Central memory CD8-positive, alpha-beta T cell (primary cell): ENCODE measurements at places on chromosomes 6 and 20.

DNA sequence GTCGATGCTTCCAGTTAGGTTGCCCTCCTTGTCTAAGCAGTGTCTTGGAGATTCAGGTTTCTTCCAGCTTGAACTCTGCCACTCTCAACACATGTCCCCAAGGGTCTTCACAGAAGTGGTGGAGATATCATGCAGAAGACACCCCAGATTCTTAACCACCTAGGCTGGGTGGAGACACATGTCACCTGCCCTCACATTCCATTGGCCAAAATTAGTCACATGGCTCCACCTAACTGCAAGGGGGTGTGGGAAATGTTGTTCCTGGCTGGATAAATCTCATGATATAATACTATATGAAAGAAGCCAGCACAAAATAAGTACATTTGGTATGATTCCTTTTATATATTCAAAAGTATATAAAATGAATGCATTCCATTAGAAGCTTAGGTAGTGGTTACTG is 52.9 kb upstream of the SNRPB2 start:
- DNase-seq, result no peak

DNA sequence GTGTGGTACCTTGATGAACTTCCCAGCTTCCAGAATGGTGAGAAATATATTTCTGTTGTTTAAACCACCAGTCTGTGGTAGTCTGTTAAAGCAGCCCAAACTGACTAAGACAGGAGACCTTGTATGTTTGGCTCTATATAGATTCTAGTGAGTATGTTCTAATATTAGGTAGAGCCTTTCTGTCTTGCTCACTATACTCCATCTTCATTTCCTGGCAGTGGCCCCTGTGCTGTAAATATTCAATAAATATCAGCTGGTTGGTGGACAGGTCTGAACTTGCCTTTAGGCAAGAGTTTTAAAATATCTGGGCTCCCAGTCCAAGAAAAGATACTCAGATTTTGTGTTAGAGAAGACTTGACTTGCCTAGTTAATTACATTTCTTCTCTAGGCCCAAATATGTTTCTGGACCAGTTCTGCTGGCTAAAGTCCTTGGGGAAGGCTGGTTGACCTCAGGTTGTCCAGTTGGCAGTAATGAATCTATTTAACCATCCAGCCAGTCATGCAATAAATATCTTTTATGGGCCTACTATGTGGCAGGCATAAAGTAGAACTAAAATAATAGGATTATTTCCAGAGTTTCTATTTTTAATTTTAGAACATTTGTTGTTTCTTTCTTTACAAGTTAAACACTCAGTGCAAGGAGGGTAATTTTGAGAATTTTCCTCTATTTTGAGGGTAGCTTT is 22.3 kb downstream of the PPP1R14C start:
- no peak for DNase-seq

GRCh38 chr6:11096109-11096508 is 2.5 kb downstream of the SMIM13 start:
- DNase-seq, result no peak

GRCh38 chr20:56360133-56360907 is 1.5 kb downstream of the FAM210B start:
- no peak for DNase-seq
